ENCODE measurements at places on chromosomes 7 and 10. TPM values are rescaled to one million over a fixed set of nuclear protein-coding genes. Genes with fewer than 3 reads are reported as not detected.

The SLC35G1 gene
- total RNA-seq, result 13.8 TPM

The PCLO gene
- total RNA-seq, result 6.2 TPM

The ARHGAP22 gene
- 2.2 TPM for total RNA-seq

The MKX gene
- total RNA-seq, result not detected

The SYCE1 gene
- total RNA-seq, result not detected

The EIF4H gene
- total RNA-seq, result 199 TPM

The DLX5 gene
- total RNA-seq, result not detected

The MYO1G gene
- 4.0 TPM for total RNA-seq

Data from stomach (tissue), 19 donors.